IMR-90 (cell line): ENCODE measurements at places on chromosomes 16 and 17.
A peak's percentile ranks its signal among the peaks of the same experiment; 100 is the strongest.

DNA sequence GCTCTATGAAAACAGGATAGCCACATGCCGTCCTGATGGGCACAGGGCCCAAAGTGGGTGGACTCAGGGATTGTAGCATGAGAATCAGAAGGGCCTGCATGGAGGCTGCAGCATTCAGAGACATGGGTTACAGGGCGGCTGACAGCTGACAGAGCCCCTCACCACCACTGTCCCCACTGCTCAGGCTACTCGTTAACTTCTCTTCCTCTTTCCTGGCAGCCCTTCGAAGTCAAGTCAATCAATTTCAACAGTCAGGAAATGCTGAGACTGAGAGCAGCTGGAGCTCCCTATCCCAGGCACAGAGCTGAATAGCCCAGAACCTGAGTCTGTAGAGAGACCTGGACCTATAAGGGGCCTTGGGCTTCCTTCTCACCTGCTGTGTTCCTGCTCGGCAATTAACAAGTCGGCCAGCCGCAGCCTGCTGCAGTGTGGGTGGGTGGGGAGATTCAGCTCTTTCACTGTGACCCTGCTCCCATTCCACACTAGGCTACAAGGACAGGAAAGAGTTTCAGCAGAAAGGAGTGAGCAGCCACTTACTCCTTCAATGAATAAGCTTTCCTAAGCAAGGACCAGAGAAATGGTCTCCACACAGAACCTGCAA is 76.9 kb downstream of the TEX14 start:
- no peak for DNase-seq

- no peak for DNase-seq
Measured at GRCh38 chr17:12683299-12683698, 17.6 kb downstream of the MYOCD start.

DNA sequence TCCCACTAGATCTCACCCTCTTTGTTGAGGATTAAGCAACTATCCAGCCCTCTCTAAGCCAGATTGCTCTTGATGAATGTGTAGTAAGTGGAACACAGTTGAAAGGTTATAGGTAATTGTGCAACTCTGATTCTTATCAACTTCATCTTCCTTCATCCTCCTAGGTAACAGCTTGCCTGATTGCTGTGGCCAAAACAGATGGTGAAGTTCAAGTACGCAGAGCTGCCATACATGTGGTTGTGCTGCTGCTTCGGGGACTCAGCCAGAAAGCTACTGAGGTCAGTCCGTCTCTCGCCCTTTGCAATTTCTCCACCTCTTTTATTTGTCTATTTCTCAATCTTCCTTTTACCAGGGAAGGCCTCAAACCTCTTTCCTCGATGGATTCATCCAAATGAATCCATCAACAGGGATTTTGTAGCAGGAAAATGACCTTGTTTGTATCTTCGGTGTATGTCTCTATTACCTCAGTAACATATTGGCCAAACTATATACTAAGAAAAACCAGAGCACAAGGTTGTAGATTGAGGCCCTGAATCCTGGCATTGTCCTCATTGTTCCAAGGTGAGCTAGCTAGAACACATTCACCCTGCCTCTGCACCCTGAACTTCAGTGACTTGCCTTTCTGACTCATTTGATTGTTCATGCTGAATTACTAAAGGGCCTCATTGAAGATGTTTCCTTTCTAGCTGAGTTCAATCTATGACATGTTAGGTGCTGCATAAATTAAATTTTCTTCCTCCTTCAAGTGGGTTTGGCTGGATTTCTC is 65.1 kb upstream of the HAS3 start:
- DNase-seq = peak; percentile 58

GRCh38 chr16:54780266-54780665 is 150.4 kb upstream of the IRX5 start:
- DNase-seq = no peak

GRCh38 chr16:46768809-46769208 is 20.7 kb upstream of the MYLK3 start:
- no peak for DNase-seq

DNA sequence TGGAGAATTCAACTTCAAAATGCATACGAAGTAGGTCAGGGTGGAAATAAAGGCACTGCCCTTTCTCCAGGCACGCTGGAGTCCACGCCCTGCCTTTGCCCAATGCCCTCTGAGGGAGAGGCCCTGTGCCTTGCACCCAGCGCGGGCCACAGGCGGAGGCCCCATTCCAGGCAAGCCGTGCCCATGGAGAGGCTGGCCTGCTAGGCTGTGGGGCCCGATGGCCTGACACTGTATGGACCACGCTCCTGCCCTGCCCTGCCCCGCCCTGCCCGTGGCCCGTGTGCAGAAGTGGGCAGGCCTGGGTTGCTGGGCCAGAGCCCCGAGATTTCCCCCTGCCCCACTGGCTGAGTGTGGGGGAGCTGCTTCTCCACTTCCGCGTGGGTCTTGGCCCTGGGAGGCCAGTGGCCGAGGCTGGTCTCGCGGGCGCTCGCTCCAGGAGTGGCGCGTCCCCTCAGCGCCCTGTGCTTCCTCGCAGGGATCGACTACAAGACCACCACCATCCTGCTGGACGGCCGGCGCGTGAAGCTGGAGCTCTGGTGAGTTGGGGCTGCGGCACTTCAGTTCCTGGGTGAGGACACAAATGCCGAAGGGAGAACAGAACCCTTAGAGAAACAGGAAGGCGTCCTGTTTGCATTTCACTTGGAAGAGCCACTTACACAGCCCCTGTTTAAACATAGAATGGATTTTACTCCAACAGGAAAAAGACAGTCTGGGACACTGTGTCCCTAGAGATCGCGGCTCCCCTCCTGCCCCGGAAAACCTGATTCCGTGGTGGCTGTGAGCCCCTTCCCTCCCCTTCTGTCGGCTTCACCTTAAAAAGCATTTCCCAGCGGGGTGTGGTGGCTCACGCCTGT is 13.8 kb upstream of the WFIKKN1 start:
- no peak for DNase-seq

DNA sequence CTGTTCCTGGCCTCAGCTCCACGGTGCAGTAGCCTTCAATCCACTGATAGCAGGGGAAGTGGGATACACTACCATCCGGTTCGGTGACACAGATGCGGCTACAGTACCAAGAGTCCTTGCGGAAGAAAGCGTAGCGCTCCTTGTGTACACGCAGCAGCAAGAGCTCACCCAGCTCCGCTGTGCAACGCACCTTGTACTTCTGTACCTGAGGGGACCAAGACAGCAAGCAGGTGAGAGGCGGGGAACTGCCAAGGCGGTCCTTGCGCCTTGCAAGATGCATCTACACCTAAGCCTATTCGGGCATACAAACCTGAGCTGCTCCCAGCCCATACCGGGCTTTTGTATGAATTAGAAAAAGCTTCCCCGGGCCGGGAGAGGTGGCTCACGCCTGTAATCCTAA is 1.5 kb downstream of the ALOXE3 start:
- DNase-seq = no peak

DNA sequence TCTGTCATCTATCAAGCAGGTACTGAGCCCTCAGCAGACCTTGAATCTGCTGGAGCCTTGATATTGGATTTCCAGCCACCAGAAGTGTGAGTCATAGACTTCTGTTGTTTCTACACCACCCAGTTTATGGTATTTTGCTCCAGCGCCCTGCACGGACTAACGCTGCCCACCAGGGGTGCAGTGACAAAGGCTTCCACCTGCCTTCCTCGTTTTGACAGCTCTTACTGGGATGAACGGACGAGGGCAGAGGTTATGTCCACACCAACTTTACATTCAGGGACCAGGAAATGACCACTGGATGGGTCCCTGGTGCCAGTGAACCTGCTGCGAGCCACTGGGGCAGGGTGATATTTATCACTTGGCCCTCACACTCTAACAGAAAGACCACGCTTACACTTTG is 66.6 kb upstream of the CBX4 start:
- DNase-seq = no peak

DNA sequence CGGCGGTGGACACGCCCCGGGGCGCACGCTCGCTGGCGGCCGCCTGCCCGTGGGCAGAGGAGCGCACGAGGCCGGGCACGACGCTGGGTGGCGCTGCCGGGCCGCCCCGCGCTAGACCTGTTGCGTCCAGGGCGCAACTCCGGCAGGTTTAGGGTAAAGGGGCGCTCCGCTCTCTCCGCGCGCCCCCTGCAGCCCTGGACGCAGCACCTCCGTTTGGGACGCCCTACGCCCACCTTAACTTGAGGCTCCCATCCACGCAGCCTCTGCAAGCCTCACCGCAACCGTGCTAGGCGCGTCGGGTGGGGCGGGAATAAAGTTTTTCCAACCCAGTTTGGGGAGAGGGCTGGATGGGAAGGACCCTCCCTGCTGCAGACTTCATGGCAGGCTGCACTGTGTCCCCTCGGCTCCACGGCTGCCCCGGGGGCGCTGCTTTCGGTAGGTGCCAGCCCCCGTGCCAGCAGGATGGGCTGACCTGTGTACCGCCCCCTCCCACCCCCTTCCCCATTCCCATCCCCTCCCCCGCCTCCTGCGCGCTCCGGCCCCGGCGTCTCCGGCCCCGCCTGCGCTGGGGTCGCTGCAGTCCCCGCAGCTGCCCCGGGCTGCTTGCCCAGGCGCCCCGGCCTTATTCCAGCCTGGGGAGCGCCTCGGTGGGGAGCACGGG is at the start of gene SYT17:
Gene SYT17 (plus strand): TSS at position 531 of the 661 bp plus-strand sequence. CDS start 407 bp downstream, outside the sequence.
- DNase-seq = peak; percentile 48

GRCh38 chr17:66673668-66674276 is 161.1 kb upstream of the CACNG5 start:
- DNase-seq = peak; percentile 72

DNA sequence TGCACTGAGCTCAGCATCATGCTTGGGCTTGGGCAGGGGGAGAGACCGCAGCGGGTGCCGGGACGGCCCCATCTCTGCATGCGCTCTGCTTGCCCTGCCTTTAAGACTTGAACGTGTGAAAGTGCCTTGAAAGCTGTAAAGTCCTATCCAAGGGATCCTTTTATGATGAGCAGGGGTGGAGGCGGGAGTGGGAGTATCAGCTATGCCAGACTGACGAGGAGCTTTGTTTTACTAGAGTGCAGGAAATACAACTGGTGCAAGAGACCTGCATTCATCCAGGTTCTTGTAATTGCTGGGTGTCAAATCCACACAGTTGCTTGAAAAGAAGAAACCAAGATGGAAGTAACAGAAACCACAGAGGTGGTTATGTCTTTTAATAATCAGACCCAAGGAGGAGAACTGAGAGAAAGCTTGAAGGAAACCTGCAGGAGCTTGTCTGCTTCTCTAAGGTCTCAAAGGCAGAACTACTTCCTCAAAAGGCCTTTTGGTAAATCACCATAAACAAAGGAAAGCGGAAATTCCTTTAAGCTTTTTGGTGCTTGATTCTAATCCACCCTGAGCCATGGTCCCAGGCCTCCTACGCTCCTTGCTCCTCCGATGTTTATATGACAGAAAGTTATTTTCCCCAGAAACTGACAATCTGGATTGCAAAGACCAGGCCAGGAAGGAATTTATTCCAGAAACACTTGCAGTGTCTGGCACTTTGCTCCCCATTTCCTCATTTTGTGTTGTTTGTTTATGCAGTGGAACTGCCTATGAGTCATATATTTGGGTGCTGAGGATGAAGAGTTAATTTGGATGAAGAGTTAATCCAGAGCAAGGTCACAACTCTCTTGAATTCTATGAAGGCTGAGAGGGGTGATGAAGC is 51.3 kb upstream of the FBXO47 start:
- no peak for DNase-seq

- peak; percentile 41 for DNase-seq
Measured at GRCh38 chr17:7634384-7634783, 4.4 kb downstream of the SHBG start.

GRCh38 chr16:74778646-74779045 is 4.0 kb upstream of the FA2H start:
- no peak for DNase-seq

- peak; percentile 21 for DNase-seq
Measured at GRCh38 chr17:7479213-7480088, at the start of gene ZBTB4. TSS of gene ZBTB4 (minus strand) at chr17:7479631. CDS start at chr17:7466801, 12,830 bp downstream.

GRCh38 chr16:70659546-70659945 is 13.2 kb downstream of the IL34 start:
- no peak for DNase-seq

GRCh38 chr16:55297062-55297909 is 26.7 kb upstream of the IRX6 start:
- peak; percentile 14 for DNase-seq

DNA sequence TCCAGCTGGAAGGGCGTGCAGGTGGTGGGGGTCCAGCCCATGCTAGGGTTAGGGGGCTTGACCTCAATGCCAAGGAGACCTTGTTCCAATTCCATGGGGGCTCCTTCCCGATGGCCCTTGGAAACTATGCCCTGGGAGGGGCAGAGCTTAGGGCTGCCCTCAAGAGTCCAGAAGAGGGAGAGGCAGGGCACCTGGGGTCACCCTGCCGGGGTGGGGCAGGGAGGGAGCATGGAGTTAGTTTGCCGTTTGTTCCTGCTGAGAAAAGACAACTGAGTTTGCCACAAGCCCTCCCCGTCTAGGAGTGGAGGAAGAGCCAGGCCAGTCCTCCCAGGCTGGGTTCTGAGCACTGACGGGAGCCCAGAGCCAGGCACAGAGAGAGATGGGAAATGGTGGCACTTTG is 21.4 kb downstream of the MMP15 start:
- DNase-seq = no peak

- no peak for DNase-seq
Measured at GRCh38 chr16:55687802-55688201, 32.0 kb downstream of the SLC6A2 start.

DNA sequence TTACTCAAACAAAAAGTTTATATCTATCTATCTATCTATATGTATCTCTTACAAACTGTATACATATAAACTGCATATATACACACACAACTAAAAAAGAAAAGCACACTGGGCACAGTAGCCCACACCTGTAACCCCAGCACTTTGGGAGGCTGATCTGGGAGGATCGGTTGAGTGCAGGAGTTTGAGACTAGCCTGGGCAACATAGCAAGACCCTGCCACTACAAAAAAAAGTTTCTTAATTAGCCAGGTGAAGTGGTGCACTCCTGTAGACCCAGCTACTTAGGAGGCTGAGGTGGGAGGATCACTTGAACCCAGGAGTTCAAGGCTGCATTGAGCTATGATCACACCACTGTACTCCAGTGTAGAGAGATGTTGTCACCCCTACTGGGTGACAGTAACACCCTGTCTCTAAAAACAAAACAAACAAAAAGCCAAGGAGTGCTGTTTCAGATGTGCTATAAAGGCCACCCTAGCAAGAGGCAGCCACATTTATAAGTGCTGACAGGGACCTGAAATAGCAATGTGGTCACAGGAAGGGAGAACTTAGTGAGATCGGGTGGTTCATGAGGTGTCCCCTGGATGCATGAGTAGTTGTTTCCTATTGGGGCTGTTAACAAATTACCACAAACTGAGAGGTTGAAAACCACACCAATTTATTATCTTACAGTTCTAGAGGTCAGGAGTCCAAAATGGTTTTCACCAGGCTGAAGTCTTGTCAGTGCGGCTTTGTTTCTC is 4.8 kb downstream of the CD2BP2 start:
- DNase-seq = no peak

- no peak for DNase-seq
Measured at GRCh38 chr16:50924759-50925545, 183.1 kb downstream of the CYLD start.

- DNase-seq = no peak
Measured at GRCh38 chr17:16379654-16380053, 1.2 kb upstream of the UBB start.

- DNase-seq = peak; percentile 31
Measured at GRCh38 chr17:4304417-4305027, 40.7 kb upstream of the ANKFY1 start.

DNA sequence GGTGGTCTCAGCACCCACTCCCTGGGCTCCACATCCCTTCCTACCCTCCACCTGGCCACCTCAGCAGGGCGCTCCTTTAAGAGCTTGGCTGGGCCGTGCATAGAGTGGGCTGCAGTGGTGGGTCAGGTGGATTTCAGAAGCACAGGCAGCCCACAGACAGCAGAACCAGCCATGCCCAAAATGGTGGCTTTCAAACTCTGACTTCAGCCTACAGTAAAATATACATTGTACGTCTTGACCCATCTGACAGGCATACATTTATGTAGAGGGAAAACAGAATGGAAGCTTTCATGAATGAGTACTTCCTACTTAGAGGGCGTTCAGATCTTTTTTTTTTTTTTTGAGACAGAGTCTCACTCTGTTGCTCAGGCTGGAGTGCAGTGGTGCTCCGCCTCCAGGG is 26.0 kb upstream of the LASP1NB start:
- DNase-seq = no peak
